ENCODE measurements at places on chromosomes 7 and 10.

DNA sequence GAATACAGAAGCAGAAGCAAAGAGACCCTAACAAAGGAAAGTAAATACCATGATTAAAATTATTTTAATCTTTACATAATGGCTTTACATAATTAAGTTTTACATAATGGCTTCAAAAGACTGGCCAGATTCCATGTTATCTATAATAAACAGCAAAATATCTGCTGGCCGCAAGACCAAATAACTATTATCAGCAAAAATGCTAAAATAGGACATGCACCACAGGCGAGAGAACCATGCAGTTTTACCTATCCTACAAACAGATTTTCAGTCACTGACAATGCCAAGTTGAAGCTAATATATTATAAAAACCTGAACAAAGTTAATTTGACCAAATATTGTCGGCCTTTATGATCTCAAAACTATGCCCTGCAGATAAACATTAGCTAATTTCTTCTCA lies 34.2 kb upstream of the ANLN start:
- no peak for DNase-seq

DNA sequence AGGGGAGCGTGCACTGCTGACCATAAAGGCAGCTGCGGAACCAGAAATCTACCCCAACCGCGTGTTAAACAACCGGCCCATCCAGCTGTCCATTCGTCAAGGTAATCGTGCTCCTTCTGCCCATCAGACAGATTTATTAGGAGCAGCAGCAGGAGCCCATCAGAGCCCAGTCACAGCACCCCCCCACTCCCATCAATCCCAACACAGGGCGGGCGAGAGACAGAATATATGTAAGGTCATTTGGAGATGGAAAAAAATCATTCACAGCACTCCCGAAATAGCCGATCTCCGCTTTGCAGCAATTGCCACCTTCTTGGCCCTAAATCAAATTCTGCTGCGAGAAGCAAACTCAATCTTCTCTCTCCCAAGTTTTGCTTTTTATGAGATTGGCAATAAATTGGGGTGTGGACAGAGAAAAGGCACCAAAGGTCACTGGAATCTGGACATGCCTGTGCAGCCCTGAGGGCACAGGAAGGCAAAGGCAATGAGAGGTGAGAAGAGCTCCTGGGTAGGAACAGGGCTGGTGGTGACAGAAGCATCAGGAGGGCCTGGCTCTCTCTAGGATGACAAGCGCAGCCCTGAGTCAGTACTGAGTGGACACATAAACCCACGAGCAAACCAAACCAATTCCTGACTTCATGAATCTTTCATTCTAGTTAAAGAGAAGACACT lies 145.0 kb upstream of the ZMIZ1 start:
- DNase-seq = no peak

DNA sequence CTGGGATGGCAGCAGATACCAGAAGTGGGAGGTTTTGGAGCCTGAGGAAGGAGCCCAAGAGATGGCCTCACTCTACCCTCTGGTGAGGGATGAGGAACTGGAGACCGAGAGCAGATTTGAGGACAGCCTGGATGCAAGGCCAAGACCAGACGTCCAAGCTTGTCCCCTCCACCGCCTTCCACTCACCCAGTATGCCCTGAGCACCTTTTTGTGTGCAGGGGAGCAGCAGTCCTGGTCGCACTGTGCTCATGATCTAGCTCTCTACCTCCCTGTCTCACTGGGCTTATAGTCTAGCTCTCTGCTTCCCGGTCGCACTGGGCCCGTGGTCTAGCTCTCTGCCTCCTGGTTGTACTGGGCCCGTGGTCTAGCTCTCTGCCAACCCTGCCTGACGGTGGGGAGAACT lies 33.6 kb upstream of the CHST15 start:
- no peak for DNase-seq

DNA sequence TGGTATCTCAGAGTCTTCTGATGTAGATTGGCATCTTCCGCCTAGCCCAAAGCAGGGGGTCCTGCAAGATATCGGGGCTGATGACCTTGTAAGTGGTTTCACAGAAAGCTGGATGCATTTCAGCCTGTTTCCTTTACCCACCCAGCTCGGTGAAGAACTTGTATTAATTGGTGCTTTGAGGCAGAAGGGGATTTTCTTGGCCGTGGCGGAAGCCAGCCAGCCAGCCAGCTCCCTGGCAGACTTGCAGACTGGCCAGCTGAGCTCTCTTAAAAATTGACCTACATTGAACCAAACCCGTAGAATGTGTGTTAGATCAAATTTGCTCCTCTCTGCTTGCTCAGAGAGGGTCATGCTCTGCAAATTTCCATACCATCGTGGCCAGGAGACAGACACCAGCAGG lies 218.4 kb downstream of the ADAM12 start:
- DNase-seq = peak; percentile 49

DNA sequence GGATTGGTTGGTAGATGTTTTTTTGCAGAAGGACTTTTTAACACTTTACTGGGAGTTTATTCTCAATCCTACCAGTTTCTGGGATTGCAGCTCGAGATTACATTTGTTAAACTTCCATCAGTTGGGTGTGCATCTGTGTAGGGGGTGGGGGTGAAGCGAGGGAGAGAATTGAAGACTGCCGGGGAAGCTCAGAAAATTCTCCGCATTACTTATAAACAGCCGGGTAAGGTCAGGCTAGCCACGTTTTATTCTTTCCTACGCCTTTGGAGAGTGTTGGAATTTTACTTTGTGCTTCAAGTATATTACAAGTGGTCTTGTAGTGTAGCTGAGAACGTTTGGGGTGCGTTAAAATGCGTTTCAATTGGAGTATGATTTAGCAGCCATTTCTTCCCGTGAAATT lies 1.1 kb downstream of the PALS2 start:
- DNase-seq = no peak

- DNase-seq = no peak
These were observed 19.7 kb downstream of the ADCY1 start for GRCh38 chr7:45593877-45594276.
